ENCODE measurements at places on chromosomes 2 and 18.

- peak; percentile 67 for DNase-seq
Measured at GRCh38 chr2:197168705-197169104, 141.9 kb downstream of the ANKRD44 start.

GRCh38 chr18:53375621-53376020 is 848.8 kb downstream of the MBD2 start:
- no peak for DNase-seq

DNA sequence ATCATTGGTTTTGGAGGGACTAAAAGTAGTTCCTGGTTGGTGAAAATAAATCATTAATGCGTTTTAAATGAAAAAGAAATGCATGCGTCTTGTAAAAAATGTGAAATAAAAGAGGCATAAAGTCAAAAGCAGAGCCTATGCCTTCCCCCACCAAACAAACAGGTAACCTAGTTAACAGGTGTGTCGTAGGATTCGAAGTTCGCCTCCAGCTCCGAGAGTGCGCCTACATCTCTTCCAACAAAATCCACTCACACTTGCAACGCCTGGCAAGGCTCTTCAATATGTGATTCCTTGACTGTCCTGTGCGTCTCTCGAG is 677 bp upstream of the SMAD4 start:
- DNase-seq = no peak

DNA sequence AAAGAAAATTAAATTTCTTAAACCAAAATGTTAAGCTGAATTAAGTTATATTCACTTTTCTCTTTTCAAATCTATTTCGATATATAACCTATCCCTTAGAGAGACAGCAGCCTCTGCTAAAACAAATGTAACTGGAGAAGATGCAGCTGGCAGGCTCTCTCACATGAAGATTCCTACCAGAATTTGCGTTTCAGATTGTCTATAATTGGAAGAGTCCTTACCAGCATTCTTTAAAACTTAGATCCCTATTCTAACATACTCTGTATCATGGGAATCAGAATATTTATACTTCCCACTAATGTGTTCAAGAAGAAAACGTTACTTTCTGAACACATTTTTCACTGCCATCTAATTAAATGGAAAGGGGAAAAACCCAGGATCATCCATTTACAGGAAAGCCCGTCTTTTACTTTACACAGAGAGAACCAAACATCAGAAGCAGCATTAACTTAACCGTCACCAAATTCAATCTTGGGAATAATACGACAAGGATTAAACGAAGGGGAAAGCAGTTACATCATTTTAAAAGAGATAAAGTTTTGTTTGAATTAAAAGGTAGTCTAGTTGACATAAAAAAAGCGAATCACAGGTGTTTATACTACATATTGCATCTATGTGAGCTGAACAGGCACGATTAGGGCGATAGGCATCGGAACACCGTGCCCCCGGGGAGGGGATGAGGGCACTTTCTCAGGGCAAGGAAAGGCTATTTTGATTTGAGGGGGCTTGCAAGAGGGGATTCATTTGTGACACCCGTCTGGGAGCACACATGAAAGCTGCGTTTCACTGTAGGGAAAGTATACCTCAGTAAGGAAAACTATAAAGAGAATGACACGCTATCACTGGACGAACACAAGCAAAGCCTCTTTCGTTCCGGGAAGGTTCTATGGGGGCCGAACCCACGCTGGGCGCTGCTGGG is 1.3 kb downstream of the PTPN2 start:
- peak; percentile 17 for DNase-seq

DNA sequence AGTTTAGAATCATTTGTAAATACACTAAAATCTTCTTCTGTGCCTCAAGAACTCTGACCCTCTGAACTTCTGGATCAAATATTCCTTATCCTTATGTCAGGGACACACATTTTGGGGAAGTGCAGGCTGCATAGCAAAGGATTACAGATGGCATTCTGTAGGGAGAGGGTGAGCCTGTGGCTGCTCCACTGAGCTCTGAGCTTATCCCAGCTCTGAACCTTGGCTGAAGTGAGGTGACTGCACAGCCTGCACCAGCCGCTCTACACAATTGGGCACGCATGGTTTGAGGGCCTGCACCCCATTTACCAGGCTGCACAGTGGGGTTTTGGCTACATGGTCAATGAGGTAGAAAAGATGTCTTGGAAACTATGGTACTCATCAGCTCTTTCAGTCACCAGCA is 251.6 kb downstream of the GALR1 start:
- DNase-seq = no peak

DNA sequence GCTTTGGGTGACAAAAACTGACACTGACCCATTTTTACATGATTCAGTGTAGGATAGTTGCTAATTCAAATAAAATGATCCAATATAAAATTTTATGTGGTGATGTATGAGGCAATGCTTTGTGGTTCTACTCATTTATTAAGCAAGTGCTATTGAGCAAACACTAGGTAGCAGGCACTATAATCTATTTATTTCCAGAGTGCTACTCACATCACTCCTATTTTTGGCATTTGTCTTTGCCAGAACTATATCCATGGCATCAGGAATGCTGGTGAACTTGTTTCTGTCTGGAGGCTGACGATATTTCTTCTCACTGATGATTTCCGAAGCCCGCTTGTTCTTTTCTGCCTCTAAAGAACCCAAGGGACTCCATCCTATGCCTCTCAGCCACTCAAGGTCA is 84.3 kb downstream of the NEB start:
- no peak for DNase-seq

GRCh38 chr2:196331851-196332250 is 160.5 kb upstream of the STK17B start:
- DNase-seq = no peak

DNA sequence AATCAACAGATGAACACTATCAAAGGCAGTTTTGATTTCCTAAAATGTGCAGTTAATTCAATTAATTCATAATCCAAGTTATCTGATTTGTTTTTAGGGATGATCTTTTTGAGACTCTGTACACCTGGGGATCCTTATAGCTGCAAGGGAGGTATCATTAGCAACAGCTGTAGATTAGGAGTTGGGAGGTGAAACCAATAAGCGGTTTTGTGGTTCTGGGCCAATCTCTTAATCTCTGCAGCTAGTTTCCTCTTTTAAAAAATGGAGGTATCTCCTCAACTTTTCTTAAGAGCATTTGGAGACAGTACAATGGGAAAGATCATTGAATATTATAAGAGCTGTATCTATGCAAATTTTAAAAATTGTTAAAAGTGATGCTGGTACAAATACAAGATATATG is 126.0 kb downstream of the MC4R start:
- DNase-seq = no peak

DNA sequence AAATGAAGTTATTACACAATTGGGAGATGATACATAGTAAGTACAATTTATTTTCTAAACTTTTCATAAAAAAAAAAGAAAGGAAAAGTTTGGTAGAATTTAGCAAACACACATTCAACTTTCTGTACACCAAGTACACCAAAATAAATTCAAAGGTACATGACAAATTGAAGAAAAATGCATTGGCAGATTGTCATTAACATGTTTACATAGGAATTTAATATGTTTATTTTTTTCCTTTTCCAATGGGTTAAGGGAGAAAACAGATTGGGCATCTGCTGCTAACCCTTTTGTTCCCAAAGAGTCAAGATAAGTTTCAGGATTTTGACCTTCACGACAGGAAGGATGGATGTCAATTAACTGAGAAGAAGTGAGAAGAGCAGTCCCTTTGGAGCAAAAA is 620.4 kb downstream of the XIRP2 start:
- no peak for DNase-seq

DNA sequence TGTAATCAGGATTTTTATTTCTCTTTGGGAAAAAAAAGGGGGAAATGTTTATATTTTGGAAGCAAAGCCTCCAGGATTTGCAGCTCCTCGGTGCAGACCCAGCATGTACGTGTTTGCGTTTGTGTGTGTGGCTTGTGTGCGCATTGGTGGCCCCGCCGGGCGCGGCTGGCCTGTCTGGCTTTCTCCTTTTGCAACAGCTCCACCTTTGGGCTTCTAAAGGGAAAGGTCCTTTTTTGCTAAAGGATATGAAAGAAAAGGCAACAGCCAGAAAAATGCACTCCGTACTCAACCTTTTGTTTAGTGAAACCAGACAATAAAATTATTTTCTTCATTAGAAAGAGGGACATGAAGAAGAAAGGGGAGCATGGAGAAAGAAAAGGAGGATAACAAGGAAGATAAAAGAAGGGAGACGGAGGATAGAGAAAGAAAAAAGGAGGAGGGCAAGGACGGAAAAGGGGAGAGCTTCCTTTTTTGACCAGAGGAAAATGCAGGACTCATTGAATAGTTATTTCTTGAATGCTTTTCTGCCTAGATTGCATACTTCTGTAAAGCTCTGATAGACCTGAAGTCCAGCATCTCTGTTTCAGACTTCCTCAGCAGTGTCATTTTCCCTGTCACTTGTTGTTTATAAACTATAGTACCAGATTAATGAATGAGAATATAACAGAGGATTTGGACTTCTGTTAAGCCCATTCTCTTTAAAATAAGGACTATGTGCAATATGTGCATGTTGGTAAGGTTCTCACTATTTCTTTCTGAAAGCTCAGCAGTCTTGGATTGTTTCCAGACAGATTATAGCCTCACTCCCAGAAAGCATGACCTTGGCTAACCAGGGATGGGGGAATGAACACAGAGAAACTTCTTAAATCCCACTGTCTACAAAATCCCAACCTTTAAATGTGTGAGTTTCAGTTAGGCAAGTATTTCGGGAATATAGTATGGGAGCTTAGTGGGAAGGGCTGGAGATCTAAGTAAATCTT is 563.1 kb upstream of the PIK3C3 start:
- no peak for DNase-seq

GRCh38 chr2:222899413-222900181 is 38.8 kb downstream of the ACSL3 start:
- DNase-seq = no peak

GRCh38 chr2:198712485-198712884 is 745.3 kb downstream of the SATB2 start:
- no peak for DNase-seq

DNA sequence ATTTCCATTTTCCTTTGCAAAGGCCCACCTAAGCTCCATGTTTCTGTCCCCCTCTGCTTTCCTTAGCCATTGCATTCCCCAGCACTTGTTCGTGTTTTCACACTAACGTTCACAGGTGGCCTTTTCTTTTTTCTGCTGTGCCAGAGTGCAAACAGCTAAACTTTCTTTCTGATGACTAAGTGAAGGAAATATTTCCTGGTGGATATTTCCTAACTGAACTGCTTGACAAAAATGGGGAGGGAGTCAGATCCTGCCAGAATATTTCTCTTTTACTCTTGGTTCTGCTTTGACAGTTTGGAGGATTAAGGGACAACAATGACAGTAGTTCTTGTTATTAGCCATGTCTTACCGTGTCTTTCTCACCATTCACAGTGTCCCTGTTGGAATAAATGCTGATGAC is 344.0 kb downstream of the ARHGAP15 start:
- no peak for DNase-seq

DNA sequence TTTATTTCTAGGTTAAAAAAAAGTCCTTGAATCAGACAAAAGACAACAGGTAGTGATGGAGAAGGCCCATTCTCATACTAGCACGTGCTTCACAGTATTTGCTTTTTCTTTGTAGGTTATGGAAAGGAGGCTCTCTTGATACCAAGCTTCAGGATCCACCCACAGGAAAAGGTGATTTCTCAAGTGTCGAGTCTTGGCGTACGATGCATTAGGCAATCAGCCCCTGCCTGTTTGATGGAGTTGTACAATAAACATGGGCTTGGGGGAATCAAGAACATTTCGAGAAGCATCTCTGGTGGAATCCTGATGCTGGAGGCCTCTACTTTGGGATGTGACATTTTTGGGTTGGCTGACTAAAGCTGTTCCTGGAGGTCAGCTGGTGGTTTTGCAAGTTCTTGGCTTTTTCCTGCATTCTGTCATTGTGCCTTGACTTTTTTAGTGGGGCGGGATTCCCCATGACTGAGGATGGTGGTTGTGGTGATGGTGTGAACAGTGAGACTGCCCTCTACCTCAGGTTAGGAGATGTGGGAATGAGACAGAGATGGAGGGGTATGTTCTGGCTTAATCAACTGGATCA is 231.5 kb upstream of the SPRED2 start:
- no peak for DNase-seq

DNA sequence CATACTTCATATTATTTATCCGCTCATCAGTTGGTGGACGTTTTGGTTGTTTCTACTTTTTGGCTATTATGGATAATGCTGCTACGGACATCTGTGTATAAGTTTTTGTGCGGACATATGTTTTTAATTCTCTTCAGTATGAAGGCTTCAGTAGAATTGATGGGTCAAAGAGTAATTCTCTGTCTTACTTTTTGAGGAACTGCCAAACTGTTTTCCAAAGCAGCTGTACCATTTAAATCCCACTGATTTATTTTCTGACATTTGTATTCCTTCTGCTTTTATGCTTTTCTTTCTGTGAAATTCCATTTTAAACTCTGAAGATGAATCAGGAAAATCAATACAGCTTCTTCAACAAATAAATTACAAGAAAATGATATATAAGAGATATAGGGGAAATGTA is 20.8 kb downstream of the FAM110C start:
- no peak for DNase-seq

DNA sequence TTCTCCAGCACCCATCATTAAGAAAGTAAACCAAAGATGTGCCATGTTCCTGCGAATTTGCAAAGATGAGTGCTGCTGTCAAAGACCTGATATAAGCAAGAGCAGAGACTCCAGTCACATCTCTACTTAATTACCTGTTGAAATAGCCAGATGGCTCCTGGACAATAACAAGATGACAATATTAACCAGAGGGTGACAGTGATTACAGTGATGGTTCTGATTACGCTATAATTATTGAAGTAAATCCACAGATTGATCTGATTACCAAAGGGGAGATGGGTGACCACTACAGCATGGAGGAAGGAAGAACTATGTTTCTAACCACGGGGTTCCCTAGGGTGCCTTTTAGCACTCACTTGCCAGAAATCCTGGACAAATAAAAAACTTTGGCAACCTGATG is 36.5 kb upstream of the AFF3 start:
- DNase-seq = no peak

GRCh38 chr2:119208791-119209203 is 14.8 kb upstream of the STEAP3 start:
- DNase-seq = no peak

DNA sequence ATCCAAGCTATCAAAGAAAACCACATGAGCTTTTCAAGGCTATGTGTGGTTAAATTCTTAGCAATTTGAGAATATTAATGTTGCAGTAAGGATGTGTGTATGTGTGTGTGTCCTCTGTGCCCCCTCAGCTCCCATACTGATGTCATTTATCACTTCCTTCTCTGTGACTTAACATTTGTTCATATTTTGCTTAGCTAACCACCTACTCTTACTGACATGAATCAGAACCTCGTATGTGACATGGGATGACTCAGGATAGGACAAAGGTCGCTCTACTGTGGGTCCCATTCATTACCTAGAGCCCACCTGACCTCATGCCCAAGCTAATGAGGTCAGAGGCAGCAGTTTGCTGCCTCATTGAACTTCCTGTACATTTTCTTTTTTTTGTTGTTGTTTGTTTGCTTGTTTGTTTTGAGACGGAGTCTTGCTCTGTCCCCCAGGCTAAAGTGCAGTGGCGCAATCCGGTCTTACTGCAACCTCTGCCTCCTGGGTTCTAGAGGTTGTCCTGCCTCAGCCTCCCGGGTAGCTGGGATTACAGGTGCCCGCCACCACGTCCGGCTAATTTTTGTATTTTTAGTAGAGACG is 36.3 kb downstream of the MOGAT1 start:
- DNase-seq = no peak

GRCh38 chr2:224252631-224253030 is 149.3 kb downstream of the FAM124B start:
- DNase-seq = no peak

- no peak for DNase-seq
Measured at GRCh38 chr2:31813016-31813415, 197.8 kb downstream of the MEMO1 start.

- DNase-seq = no peak
Measured at GRCh38 chr2:70448041-70448440, 105.6 kb downstream of the TGFA start.
